ENCODE measurements at places on chromosomes 3 and 15. TPM values are rescaled to one million over a fixed set of nuclear protein-coding genes. Genes with fewer than 3 reads are reported as not detected.

WDR93 gene
- total RNA-seq: 0.32 TPM

GRCh38 chr3:52088445-52089367 lies 32.3 kb upstream of the DUSP7 start:
- DNase-seq: no peak

GRCh38 chr15:37819191-37819590 lies 115.2 kb upstream of the TMCO5A start:
- no peak for DNase-seq

DNA sequence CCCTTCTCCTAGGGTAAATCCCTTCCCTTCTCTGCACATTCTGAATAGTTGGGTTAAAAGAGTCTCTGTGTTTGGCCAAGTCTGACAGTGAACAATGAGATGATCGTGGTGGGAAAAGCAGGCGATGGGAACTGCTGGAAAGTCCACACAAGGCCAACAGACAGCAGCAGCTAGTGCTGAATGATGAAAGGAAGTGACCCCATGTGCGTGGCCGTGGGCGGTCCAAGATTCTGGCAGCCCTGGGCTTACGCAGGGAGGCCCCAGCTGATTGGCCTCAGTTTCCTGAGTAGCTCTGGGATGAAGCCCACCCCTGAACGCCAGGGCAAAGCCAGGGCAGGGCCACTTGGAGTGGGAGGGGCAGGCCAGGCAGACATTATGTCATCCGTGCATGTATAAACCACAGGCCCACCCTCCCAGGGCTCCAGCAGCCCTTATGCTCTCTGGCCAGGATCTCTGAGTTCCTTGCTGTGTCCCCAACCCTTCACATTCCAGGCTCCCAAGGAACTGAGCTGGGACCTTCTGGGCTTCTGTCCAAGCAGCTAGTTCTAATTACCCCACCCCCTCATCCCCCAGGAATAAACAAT lies 57.8 kb downstream of the CDC25A start:
- DNase-seq: no peak

JMJD7 gene
- 7.7 TPM for total RNA-seq

- DNase-seq: no peak
Observed at GRCh38 chr3:89000886-89001285, 106.5 kb upstream of the EPHA3 start.

- no peak for DNase-seq
Observed at GRCh38 chr3:125059488-125060245, 3.9 kb upstream of the HEG1 start.

DNA sequence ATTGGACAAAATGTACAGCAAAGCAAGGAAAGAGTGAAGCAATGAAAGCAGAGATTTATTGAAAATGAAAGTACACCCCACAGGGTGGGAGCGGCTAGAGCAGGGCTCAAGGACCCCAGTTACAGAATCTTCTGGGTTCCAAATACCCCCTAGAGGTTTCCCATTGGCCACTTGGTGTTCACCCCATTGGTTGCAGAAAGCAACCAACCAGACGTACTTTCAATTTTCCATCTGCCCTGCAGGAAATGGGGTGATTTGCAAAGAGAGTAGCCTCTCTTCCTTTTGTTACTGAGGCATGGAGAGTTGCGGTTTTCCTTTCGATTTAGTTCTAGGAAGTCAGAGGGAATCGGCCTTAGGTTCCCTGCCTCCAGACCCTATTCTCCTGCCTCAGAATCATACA lies 2.4 kb downstream of the PML start:
- no peak for DNase-seq

GRCh38 chr3:119627461-119627860 lies 29.8 kb downstream of the PLA1A start:
- DNase-seq: no peak

GCSAM gene
- not detected for total RNA-seq

- no peak for DNase-seq
Observed at GRCh38 chr3:152121270-152121636, 147.5 kb upstream of the MBNL1 start.

DNA sequence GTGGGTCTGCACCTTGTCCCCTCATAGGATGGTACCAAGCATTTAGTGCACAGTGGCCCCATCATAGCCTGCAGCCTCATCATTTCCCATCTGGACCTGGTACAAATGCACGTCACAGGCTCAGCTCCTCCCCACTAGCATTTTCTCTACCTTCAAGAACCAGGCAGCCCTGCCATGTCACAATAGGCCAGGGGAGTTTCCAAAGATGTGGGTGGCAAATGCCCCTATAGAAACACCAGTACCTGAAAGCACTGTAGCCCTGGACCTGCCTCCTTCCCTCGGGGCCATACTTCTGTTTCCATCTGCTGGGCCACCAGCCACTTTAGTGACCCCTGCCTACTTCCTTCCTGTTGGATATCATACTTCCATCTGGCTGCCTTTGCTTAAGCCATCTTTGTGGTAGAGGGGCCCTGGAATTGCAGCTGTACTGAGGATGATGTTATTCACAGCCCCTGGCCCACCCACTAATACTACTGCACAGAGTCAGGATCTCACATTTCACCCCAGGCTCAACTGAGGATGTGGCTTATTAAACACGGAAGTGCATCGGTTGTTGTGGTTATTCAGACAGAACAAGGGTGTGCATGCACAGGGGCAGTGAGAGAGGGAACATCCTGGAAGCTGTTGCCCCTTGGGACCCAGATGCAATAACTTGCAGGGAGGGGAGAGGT lies 3.8 kb downstream of the TCTA start:
- no peak for DNase-seq

DNA sequence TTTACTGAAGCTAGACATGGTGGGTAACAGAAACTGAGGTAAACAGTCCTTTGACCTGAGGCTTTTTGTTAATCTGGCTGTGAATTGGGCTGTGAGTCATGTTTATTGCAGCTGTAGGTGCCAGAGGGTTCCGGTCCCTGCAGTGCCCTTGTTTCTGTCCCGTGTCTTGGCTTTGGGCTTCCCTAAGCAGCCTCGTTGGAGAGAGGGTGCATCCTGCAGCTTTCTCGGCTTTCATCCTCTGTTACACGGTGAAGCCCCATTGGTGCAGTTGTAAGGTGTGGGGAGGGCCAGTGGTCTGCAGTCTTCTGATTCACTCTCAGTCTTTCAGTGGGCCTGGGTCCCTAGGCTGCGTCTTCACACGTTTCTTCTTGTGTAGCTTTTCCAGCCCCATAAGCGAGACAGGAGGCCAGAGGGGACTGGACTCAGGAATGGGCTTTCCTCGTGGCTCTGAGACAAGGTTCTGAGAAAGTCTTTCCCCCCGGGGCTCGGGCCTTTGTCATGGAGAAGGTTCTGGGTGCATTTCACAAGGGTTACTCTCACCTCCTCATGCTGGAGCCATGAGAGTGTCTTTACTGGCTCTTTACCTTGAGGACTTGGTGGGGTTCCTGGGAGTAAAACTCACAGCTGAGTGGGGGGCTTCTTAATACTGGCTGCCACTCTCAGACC lies 33.1 kb downstream of the ASB7 start:
- no peak for DNase-seq

DNA sequence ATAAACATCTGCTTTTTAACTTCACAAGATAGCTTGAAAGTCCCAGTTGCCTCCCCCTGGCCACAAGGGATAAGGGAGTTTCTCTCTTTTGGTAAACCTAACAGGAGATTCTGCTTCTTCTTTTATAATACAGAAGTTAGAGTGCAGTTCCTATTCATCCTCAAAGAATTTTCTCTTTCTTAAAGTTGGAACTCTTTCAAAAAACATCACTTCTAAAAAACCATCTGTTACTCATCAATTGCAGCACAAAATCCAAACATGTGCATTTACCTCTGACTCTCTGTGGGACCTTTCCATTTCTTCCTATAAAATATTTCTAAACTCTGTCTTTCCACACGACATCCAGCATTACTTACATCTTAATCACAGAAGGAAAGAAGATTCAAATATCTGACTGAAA lies 5.1 kb downstream of the DPH6 start:
- DNase-seq: no peak

DNA sequence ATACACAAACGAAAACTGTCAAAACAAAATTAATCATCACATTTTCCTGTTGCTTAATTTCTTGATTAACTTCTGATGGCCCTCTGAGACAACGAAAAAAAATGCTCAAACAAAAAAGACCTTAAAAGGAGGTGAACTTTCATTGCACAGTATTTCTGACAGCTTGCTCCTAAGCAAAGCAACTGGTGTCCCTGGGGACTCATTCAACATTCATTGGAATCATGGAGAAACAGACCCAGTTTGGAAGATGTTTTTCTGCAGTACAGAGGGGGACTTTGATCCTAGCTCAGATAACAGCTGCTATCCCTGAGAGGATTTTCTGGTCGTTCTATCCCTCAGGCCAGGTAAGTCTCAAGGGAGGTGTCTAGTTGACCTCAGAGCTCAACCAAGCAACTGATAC lies 378.7 kb upstream of the ATP11B start:
- no peak for DNase-seq

CCR4 gene
- 0.48 TPM for total RNA-seq

GRCh38 chr15:68590721-68591389 lies 12.1 kb downstream of the CORO2B start:
- DNase-seq: no peak

GRCh38 chr15:66956672-66957430 lies 108.6 kb upstream of the SMAD3 start:
- DNase-seq: peak; percentile 87

DNA sequence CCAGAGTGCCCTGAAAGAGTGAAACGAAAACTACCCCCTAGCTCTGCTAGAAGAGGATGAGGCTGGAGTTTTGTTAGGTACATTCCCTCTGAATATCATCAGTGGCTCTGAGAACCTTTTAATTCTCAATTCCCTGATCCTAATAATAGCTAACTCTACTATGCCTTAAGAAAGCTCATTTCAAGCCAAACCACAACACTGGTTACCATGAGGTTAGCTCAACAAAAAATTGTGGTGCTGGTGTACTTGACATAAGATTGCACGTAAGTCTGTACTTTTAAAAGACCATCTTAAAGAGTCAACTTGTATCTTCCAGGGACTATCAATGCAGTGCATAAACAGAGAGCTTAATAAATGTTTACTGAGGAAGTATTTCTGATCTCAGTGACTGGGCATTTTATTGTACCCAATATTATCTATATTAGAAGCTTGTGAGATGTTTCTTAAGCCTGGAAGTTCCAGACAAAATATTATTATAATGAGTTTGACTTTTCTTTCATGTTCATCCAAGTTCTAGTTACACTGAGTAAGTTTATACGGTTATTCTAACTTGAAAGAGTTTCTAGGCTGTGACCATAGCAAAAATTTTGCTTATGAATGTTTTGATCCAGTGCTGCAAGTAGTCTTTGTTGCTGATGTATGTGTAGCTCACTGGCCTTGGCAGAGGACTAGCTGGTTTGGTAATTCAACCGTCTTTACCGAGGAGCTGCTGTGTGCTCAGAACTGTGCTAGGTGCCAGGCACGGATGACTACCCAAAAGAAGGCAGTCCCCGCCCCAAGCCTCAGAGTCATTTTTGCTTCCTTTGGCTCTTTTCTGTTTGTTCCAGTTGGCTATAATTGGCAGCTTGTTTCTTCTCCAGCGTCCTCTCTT lies 334.4 kb upstream of the TRIM42 start:
- DNase-seq: no peak

DNA sequence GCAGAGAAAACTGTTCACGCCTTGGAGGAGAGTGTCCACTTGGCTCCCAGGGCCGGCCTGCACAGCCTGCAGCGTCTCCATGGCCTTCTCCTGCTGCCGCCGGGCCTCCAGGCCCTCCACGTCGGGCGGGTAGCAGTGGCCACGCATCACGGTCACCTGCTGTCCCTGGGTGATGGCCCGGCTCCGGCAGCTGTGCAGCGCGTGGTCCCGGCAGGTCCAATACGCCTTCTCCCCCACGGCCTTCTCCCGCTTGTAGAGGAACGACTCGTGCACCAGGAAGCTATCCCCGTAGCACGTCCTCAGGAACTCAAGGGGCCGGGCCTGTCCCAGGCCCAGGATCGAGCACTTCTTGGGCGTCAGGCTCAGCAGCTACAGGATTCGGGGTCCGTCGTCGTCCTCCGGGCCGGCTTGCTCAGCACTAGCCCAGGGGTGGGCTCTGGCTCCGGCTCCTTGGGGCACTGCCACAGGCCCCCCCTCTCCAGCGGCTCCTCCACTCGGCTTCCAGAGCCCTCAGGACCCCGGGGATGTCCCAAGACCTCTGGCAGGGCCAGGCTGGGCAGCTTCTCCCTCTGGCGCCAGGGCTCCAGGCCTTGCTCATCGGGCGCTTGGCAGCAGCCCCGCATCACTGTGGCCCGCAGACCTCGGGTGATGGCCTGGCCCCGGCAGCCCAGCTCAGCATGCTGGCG lies 83.6 kb upstream of the FXR1 start:
- DNase-seq: no peak

GRCh38 chr15:86236356-86237110 lies 156.9 kb downstream of the AGBL1 start:
- DNase-seq: no peak

DNA sequence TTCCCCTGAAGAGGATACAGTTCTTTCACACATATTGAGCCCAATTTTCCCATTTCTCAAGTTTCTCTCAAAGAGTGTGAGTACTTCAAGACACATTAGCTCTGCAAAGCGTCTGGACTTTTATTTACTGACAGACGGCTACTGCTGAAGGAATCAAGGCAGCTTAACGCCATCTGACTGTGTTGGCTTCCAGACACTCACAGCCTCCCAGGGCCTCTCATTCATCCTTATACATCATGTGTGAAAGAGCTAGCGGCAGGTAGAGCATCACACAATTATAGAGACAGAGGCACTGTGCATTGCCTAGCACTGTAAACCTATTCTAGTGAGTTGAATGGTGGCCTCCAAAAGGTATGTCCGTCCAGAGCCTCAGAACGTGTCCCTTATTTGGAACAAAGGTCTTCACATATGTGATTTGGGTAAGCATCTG lies 284.1 kb upstream of the STT3B start:
- no peak for DNase-seq

GRCh38 chr3:127585163-127585812 lies 5.2 kb downstream of the TPRA1 start:
- no peak for DNase-seq

DNA sequence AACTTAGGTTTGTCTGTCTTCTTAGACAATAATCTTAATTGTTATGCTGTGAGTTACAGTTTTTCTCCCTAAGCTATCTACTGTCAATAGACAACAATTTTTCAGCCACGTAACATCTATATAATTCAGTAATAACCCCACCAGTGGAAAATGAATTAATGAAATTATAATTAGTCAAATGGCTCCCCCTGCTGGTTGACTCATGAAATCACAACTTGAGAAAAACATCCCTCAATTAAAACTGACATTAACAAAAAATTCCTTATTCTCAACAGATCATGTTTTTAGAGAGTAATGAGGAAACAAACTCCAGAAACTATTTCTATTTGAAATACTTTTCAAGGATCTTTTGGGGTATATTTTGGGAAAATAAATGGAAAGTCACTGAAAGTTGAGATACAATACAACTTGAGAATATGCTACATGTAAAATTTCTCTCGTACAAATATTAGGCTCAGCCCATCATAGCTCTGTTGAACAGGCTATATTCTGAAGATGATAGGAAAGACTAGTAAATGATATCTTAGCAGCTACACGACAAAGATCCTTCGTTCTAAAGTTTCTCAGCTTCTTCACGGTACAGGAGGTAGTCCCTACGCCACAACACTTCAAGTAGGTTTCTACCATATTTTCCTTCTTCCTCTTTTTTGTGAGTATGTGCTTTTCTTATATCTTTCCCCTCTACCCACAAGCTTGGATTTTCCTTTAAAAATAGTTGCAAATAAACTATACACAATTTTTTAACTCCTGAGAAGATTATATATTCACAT lies 20.7 kb downstream of the PPP1R2 start:
- DNase-seq: no peak

MASP1 gene
- total RNA-seq: 3.2 TPM

All from mesenteric fat pad (tissue), 1 donor.